Activated CD4-positive, alpha-beta T cell treated with anti-CD3 and anti-CD28 coated beads for 4 hours (primary cell): ENCODE measurements at places on chromosomes 3 and 15.

GRCh38 chr15:32790352-32790999 lies 72.7 kb downstream of the GREM1 start:
- no peak for DNase-seq

- DNase-seq: no peak
Measured at GRCh38 chr15:48334260-48334659, 3.0 kb downstream of the DUT start.

GRCh38 chr3:186137051-186137685 lies 28.3 kb upstream of the ETV5 start:
- no peak for DNase-seq

DNA sequence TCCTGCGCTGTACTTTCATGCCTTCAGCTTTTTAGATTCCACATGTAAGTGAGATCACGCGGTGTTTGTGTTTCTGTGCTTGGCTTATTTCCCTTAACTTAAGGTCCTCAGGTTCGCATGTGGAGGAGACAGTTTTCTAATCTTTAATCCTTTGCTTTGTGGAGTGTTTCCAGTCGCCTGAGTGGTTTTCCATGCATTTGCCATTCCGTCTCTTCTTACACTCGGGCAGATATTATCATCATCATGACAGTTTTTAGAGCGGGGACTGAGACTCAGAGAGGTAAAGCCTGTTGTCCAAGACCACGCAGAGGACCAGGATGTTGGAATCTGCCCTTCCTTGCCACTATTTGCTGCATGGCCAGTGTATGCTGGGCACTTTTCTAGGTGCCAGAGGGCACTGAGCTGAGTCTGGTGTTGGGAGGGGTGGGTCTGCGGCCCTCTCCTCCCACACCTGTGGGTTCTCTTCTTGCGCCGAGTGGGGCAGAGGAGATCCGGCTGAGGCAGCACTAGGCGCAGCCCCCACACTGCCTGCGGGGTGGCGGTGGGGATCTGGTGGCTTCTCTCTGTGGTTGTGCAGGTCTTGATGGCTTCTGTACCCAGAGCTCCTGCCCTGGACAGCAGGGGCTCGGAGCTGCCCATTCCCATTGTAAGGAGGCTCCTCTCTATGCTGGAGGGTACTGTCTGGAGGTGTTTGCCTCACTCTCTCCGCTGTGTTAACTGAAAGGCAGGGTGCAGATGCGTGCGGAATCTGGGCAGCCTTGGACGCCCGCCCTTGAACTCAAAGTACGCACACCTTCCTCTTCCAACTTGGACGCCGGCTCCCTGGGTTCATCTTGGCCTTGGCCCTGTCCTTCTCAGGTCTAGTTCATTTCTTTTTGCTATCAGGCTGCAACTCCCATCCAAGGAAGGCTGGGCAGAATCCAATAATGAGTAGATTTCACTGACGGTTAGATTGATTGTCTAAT lies 156.0 kb upstream of the RGMA start:
- DNase-seq: no peak

GRCh38 chr3:175447521-175447920 lies 588.4 kb downstream of the NAALADL2 start:
- no peak for DNase-seq

- no peak for DNase-seq
Measured at GRCh38 chr3:61613666-61614065, 52.3 kb downstream of the PTPRG start.
